ENCODE measurements at places on chromosomes 13 and 19.

DNA sequence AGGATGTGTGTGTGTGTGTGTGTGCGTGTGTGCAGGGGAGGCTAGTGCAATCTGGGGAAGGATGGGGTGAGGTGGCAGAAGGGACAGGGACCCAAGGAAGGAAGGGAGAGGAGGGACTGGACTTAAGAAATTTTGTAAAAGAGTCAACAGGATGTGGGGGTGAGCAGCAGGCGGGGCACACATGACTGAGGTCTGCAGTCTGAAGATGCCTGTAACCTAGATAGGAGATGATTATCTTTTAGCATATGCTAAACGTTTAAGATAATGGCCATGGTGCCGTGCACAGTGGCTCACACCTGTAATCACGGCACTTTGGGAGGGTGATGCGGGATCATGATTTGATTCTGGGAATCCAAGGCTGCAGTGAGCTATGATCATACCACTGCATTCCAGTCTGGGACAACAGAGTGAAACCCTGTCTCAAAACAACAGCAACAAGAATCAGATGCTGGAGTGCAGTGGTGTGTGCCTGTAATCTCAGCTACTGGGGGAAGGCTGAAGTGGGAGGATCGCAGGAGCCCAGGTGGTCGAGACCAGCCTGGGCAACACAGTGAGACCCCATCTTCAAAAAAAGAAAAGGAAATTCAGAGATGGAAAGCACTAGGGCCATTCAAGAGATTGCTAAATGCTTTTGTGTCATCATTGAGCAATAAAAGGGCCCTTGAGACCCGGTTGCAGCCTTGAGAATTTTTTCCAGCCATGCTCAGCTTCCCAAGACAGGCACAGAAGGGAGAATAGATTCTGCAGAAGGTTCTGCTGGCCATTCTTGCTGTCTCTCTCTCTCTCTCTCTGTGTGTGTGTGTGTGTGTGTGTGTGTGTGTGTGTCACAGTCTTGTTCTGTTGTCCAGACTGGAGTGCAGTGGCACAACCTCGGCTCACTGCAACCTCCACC is 3.8 kb upstream of the ZNF414 start:
- no peak for DNase-seq

DNA sequence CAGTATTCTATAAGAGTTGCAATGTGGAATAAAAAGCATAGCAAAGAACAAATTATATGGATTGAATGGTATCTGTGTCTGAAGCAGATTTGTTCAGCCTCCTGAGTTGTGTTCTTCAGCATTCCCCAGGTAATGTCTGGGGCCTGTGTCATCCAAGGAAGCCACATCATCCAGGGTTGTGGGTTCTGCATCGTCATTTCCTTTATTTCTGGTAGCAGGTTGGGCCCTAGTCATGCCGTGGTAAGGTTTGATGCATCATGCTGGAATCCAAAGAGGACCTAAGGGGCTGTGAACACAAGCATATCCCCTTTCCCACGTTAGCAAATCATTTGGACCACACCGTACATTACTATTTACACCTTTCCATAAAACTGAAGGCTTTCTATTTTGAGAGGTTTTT is 131.0 kb upstream of the ZNF91 start:
- peak; percentile 75 for DNase-seq

GRCh38 chr19:31262725-31263191 is 86.5 kb downstream of the TSHZ3 start:
- DNase-seq, result no peak

GRCh38 chr13:51451467-51452360 is 1.1 kb downstream of the INTS6 start:
- DNase-seq, result peak; percentile 80

DNA sequence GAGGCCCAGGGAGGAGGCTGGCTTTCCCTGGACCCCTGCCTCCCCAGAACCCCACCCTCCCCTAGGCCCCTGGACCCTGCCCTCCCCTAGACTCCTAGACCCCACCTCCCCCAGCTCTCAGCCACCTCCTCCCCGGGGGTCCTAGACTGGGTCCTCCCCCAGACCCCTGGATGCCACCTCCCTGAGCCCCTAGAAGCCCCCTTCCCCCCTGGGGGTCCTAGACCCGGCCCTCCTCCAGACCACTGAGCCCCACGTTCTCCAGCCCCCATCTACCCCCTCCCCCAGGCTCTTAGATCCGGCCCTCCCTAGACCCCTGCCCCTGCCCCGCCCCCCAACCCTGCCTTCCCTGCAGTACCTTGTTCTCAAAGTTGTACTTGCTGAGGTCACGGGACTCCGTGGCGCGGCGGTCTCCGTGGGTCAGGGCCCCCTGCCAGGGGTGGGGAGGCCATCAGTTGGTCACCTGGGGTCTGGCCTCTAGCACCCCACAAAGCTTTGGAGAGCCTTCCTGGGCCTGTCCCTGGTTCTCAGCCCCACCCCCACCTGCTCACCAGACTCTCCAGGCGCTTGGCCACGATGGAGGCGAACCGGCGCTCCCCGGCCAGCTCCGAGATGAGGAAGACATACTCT is 8.0 kb downstream of the GPX4 start:
- no peak for DNase-seq

DNA sequence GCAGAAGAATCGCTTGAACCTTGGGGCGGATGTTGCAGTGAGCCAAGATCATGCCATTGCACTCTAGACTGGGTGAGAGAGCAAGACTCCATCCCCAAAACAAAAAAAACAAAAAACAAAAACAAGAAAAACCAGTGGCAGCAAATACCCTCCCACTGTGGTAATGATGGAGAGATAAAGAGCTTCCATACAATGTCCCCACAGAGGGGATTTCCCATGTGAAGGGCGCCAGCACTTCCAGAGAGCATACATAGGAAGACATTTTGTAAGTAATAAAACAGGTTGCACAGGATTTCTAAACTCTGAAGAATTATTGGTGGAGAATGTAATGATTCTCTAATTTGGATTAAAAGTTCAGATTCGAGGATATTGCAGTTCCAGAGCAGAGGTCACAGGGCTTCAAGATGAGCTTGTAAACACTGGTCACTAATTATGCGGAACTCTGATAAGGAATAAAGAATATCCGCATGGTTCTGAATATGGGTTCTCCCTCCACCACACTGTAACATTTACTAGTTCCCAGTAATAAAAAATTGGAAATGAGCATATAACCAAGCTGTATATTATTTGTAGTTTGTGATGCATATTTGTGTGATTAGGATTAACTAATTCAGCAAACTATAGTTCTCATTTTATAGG is 290.1 kb upstream of the SLC10A2 start:
- DNase-seq, result no peak

DNA sequence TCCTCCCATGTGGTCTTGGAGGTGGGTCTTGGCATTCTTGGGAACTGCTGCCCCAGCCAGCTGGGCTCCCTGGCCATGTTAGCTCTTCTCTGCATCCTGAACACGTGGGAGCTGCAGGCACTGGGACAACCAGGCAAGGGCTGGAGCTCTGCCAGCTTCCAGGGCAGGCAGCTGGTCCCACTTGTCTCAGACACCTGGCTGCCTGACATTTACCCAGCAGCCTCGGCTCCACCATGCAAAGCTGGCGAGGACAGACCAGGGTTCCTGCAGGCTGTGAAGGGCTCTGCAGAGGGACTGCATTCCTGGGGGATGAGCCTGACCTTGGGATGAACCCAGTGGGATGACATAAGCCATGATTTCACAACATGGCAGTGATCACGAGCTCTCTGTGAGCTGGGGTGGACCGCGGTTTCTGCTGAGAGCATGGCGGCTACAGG is 99.0 kb upstream of the TSHZ3 start:
- DNase-seq, result peak; percentile 1

DNA sequence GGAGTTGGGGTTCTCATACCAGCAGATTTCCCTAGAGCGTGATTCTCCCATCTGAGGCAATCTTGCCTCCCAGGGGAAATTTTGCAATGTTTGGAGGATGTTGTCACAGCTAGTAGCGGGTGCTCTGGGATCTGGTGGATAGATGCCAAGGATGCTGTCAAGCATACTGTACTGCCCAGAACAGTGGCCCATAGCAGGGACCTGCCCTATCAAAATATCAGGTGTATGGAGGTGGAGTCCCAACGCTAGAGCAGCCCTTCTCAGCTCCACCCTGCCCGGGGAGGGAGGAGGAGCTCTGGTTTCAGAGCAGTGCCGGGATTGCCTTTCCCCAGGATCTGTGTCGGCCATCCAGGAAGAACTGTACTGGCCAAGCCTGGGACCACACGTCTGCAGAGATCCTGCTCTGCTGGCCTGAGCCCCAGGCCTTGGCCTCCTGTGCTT is 10.9 kb upstream of the QTRT1 start:
- peak; percentile 64 for DNase-seq

DNA sequence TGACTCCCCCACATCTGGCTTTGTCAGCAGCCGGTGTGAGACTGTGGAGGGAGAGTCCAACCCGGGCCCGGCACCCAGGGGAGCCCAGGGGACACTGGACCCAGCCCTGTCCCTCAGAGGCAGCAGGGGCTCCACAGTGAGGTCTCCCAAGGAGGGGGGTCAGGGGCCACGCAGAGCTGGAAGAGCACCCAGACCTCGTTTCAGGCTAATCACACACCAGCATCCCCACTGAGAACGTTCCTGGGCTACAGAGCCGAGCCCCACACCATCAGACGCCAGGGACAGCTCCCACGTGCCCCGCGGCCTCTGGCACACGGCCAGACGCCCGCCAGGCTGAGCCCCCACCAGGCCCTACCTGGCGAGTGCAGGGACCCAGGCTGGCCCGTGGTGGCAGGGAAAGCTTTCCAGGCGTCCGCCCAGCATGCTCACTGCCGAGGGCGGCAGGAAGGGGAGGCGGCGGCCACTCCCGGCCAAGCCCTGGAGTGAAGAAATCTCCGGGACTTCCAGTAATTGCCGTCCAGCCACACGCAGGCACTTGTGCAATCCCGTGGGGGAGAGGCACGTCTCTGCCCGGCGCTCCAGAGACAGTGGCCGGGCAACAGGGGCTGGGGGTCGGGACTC is 19.2 kb downstream of the SBNO2 start:
- DNase-seq, result peak; percentile 37

DNA sequence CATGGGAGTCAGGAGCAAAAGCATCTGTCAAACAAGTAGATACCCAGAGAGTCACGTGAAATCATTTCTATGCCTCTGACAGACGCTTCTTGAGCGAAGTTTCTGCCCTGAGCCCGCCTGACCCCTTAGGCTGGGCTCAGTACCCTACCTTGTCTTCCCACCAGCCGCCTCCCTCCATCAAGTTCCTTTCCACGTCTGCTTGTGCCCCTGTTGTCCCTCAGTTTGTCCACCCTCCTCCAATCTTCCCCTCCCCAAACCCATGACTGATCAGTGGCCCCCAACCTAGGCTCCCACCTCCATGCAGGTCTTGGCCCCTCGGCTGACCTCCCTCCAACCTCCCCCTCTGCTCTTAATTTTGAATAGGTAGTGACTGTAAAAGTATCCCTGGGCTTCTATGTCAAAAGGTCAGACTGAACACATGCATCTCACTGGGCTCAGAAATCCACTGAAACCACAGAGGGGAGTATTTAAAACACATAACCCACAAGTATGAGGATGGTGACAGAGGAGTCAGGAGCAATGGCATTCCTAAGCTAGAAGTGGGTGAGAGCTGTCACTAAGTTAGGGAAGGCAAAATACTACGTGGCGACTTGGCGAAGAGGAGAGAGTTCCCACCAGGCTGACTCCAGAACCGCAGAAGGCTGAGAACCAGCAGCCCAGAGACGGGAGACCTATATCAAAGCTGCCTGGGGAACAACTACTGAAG is 1.7 kb upstream of the ZNF446 start:
- peak; percentile 54 for DNase-seq

GRCh38 chr19:29819986-29820385 is 8.2 kb downstream of the CCNE1 start:
- DNase-seq, result peak; percentile 71

GRCh38 chr19:31340042-31341025 is 8.9 kb downstream of the TSHZ3 start:
- DNase-seq, result no peak

DNA sequence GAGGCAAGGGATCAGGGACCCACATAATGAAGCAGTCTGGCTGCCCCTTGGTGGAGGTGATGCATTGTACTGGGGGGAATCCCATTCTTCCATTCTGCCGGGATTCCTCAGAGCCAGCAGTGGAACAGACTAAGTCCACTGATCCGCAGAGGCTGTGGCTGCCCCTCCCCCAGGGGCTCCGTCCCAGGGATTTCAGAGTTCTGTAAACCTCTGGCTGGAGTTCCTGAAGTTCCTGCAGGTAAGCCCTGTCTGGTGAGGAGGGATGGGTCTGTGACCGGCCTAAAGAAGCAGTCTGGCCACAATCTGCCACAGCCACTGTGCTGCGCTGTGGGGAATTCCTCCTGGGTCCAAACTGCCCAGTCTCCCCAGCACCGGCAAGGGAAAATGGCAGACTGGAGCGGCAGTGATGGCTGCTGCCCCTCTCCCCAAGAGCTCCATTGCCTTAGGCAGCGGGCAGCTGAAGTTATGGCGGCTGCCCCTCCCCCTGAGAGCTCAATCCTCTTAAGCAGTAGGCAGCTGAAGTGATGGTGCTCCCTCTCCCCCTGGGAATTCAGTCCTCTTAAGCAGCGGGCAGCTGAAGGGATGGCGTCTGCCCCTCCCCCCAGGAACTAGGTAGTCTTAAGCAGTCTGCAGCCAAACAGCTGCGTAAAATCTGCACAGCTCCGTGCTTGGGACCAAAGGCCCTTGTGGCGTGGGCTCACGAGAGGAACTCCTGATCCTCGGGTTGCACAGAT is 155.7 kb downstream of the PCDH17 start:
- DNase-seq, result no peak

GRCh38 chr19:44856421-44857083 is 10.5 kb downstream of the NECTIN2 start:
- no peak for DNase-seq

GRCh38 chr19:48329167-48329891 is 4.0 kb downstream of the EMP3 start:
- DNase-seq, result peak; percentile 69

DNA sequence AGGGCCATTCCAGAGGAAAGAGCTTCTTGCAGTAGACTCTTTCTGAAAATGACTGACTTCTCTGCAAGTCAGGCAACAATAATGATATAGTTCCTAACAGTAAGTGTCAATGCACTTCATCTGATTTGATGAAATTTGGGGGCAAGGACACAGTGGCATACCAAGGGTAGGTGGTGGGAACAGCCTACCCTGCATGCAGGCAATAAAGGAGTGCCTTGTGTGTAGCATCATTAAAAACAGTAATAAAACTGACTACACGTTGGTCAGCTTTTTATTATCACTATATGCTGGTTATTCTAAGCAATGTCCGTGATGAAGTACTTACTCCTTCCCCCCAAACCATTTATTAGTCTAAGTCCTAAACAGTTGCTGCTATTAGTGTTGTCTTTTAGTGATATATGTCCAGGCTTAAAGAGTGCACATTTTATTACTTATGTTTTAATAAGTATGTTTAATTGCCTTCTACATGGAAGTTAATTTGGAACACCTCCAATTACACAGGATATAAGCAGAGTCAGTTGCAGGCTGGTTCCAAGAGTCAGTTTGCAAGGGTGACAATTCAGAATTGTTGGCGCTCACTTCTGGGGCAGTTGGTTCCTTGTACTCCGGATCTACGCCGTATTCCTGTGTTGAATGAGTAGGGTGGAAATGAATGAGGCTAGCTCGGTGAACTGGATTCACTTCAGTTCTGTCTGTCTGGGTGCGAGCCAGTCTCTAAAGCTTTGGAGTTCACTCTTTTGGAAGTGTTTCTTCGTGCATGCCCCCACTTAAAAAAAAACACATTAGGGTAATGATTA is 84.0 kb downstream of the RGCC start:
- no peak for DNase-seq
